ENCODE measurements at places on chromosomes 4 and X.

- DNase-seq = no peak
Observed at GRCh38 chr4:141339966-141340365, 119.3 kb downstream of the ZNF330 start.

DNA sequence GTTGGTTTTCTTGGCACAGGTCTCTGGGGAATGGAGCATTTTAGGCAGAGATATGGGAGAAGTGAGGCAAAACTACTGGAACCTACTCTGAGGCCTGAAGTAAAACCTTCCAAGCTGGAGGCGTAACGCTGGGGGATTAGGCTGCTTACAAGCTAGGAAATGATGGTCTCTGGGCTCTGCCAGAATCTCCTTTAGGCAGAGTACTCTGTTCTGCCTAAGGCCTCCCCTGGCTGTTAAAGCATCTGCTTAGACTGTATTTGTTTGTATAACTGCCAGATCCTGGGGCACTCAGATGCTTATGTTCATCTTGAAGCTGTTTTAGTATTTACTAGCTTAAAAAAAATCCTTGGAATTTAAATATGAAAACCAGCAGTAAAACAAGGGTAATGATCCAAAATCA, 822.2 kb downstream of the RPA4 start:
- no peak for DNase-seq

GRCh38 chr4:98748609-98749008, 90.2 kb upstream of the TSPAN5 start:
- DNase-seq = no peak

GRCh38 chrX:6661736-6662135, 126.8 kb upstream of the VCX3A start:
- DNase-seq = no peak

- DNase-seq = no peak
Observed at GRCh38 chrX:48864210-48864609, 28.8 kb upstream of the PCSK1N start.

GRCh38 chr4:145898926-145899531, 39.6 kb downstream of the ZNF827 start:
- DNase-seq = no peak

- DNase-seq = no peak
Observed at GRCh38 chrX:11641349-11642065, 24.2 kb downstream of the ARHGAP6 start.

DNA sequence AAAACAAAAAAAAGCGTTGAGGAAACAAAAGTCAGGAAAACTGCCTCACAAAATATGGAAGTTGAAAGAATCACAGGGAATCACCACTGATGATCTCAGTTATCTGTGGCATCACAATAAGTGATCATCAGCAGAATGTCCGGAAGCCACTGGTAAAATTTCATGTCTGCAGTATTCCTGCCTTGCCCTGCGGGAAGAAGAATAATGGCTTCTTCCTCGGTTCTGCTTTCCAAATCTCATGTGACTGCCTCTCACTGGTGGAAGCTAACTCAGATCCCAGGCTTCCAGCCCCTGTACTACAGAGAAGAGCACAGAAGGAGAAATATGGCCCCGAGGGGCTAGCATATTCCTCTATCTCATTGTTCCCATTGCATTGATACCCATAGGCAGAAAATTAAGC, 12.7 kb upstream of the ZNF330 start:
- DNase-seq = no peak

DNA sequence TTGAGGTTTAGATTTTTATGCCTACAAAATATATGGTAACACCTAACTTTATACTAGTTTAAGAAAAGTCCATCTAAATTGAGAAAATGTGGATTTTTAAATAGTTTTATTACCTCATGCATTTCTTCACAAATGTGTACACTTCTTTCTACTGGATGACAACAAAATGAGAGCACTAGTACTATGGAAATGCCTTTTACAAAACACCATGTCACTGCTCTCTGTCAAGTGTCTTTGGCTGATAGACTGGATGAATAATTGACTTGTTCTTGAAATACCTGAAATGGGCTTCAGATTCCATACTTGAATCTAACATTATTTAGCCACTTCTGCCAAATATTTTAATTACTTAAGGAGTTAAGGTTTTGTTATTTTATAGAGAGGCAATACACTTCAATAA, 49.5 kb downstream of the AMELX start:
- DNase-seq = no peak

- DNase-seq = no peak
Observed at GRCh38 chr4:64893205-64893604, 484.0 kb upstream of the TECRL start.

DNA sequence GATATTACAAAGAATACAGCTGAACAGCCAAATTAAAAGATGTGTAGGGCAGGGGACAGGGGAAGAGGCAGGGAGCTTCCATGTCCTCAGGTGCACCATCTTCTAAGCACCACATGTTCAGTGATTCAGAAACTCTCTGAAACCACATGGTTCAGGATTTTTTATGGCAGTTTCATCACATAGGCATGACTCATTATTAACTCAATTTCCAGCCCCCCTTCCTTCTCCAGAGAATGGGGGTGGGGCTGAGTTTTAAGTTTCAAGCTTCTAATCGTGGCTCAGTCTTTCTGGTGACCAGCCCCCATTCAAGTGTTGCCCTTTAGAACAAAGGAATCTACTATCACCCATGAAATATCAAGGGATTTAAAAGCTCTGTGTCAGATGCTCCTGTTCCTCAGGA, 317.8 kb upstream of the GALNT7 start:
- DNase-seq = no peak

- DNase-seq = no peak
Observed at GRCh38 chrX:37627602-37628001, 56.1 kb downstream of the LANCL3 start.

GRCh38 chr4:156695163-156695562, 276.4 kb downstream of the PDGFC start:
- DNase-seq = no peak

- no peak for DNase-seq
Observed at GRCh38 chrX:4579999-4580398, 866.5 kb upstream of the PRKX start.

GRCh38 chr4:91436556-91436955, 867.2 kb upstream of the GRID2 start:
- DNase-seq = no peak

DNA sequence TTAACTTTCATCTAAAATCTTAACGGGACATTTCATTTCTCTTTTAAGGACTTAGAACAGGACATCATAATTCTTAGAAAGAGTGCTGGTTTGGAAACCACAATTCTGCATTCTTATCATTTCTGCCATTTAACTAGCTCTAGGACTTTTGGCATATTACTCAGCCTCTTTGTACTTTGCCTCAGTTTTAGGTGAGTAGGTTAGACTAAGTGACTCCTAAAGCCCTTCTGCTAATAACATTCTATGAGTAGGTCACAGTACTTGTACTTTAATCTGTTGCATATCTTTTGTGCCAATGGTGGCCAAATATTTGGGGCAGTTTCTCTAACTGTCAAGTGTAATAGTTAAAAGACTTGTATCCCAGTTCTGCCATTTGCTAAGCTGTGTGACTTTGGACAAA, 115.4 kb upstream of the NUDT6 start:
- DNase-seq = no peak

- DNase-seq = no peak
Observed at GRCh38 chr4:75566911-75567310, 11.0 kb downstream of the ODAPH start.

GRCh38 chr4:150342945-150343344, 239.0 kb upstream of the MAB21L2 start:
- no peak for DNase-seq

DNA sequence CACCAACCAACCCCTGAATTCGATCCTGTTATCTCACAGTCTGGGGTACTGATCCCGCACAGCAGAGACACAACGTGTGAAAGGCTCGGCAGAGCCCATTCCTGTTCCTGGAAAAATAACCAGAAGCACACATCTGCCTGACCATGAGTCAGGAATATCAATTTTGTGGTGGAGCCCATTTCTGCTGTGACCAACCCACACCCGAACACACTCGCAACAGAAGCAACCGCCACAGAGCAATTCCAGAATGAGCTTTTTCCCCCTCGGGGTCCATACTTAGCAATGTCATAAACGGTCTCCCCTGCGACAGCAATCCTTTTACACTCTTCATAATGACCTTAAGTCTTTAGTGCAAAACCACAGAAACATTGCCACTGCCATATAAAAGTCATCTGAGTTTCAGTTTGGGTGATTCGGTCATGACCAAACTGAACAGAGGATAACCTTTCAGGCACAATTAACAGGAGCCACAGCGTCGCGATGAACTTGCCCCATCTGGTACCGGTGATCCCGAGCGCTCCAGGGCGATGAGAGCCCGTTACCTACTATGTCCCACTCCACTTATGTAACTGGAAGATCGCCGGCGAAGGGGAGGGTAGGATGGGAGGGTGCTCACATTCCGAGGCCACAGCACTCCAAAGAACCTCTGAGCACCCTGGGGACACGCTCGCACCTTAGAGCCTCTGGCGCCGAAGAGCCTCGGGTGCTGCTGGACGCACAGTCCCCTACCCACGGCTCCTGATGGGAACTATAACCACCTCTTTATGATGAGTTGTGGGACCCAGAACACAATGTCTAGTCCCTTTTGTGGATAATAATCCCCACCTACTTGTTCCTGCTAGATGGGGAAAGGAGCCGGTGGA, 1.1 kb downstream of the MECP2 start:
- no peak for DNase-seq

DNA sequence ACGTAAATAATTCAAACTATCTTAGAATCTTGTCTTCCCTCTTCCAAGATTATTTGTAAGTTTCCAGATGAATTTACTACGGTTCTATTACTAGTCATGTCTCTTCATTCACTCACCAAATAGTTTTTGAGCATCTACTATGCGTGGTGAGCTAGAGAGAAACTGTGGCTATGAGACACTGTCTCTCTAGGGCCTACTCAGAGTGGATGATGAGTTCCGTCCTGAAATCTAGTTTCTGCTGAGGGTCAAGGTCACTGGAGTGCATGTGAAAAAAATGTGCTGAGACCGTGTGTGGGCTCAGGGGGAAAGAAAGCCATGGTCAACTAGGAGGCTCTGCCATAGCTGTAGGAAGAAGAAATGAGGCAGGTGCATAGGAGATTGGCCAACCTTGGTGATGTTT, 320.2 kb upstream of the GATB start:
- no peak for DNase-seq

DNA sequence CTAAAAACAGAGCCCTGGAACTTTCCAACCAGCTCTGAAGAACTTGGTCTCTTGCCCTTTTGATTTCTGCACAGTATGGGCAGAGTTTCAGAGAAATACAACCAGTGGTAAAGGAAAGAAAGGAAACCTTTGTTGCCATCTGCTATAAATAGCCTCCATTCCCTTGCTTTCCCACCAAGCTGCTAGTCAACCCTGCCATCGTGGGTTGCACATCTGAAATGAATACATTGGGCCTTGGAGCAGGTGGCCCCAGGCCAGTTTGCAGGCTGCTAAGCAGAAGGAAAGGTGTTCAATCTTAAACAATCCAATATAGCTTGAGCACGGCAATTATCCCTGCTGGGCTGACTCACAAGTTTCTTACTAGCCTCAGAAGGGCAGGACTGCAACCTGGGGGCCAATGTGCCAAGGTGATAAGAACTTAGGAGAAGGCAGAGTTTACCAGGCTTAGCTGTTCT, 142.5 kb downstream of the PPARGC1A start:
- no peak for DNase-seq

DNA sequence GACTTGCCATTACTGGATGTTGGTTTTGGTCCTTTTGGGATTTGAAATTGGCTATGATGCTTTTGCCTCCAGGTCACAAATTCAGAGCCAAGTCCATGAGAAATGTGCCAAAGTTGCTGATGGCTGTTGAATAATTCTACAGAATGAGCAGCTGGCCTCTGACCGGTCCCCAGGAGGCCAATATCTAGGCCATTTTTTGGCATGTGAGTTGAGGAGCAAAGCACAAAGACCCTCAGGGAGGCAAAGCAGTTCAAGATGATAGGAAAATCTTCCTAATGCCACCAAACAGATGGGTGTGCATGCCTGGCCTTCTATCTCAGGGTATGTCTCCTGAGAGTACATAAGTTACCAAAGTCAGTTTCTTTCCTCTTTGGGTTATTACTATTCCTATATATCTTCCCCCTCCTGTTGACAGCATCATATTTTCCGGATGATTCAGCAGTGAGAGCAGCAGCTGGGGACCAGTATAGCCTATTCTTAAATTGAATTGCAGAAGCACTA, 44.4 kb downstream of the SEL1L3 start:
- no peak for DNase-seq

- DNase-seq = no peak
Observed at GRCh38 chrX:14363728-14364127, 165.6 kb upstream of the GLRA2 start.

GRCh38 chrX:131985526-131986049, 37.5 kb upstream of the STK26 start:
- DNase-seq = no peak

GRCh38 chrX:65034292-65034667, 58.0 kb upstream of the ZC4H2 start:
- DNase-seq = no peak

DNA sequence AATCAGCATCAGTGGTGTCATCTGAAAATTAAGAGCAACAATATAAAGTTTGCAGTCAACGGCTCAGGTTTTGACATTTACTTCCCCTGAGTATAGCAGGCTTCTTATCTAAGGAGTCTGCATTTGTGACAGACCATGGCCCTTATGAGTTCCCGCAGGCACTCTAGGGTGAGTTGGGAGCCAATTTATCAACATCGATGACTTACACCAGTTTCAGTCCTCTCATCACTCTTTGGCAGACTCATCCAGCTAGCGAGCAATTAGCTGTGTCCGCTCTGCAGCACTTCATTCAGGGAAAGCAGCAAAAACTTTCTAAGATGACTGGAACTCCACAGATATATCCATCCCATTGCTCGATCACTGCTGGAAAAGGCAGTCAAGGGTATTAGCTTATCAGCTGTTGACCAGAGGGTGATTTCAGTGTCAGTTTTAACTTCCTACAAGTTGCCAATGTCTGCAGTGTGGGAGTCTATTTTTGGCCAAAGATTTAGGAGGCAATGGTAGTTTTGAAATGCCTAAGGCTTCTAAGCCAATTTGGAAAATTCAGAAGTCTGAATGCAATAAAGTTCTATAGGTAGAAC, 625.1 kb upstream of the TENM3 start:
- DNase-seq = no peak

DNA sequence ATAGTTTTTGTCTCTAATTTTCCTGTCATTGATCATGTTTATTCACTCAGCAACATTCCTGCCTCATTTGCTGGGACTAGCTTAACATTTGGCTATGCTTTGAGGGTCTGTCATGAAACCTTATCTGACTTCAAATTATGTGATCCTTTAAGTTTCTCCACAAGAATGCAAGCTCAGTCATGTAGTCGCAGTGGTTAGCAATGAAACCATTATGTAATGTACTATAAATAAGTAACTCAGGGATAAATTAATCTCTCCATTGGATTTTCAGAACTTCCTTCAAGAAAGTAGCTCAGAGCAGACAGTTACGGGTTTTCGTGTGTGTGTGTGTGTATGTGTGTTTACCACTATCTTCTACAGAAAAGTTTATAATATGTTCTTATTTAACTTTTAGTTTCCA, 993.6 kb downstream of the ADGRL3 start:
- no peak for DNase-seq

DNA sequence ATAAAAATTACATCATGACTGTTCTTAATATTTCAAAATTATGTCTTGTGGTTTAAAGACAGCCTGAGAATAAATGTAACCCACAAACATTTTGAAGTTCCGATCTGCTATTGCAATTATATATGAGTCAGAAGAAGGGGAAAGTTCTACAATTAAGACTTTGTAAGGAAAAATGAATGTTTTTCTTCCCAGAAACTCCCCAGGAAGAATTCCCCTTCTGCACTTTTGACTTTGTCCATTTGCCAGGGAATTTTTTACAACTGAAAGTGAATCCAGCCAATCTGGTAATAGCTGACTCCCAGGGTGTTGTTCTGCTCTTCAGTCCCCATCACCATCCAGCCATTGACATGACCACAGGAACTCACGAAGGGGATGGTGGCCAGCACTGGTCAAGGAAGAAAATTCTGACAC, 61.6 kb upstream of the NOCT start:
- no peak for DNase-seq
